ENCODE measurements at places on chromosomes 7 and 10. TPM values are rescaled to one million over a fixed set of nuclear protein-coding genes. Genes with fewer than 3 reads are reported as not detected.
A peak's percentile ranks its signal among the peaks of the same experiment; 100 is the strongest.

GRCh38 chr7:122352454-122352853 lies 47.9 kb upstream of the FEZF1 start:
- DNase-seq = no peak

GRCh38 chr10:70784471-70784870 lies 706 bp downstream of the TBATA start:
- DNase-seq = peak; percentile 73

DNA sequence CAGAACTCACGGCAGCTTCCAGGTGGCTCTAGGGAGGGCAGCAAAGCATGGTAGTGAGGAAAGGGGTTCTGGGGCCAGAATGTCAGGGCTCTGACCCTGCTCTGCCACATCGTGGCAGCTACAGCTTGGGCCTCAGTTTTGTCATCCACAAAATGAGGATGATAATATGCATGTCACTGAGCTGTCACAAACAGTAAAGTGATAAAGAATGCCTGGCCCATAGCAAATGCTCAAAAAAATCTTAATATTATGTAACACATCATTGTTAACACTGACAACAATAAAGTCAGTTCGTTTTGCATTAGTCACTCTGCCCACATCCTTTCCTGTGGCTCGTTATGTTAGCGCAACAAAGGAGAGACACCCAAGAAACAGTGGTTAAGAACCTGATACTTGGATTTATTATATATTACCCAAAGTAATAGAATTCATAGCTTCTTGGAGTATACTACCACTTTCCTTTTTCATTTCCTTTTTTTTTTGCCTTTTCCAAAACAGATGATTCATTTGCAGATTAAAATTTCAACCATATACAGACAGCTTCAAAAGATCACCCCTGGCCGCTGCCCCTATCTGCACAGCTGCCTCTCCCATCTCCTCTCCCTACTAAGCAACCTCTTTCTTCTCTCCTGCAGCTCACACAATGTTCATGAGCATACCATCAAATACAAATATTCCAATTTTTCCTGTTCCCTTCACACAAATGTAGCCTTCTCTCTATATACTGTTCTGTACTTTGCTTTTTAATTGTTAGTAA lies 45.5 kb upstream of the DDC start:
- no peak for DNase-seq

GRCh38 chr7:154984601-154985188 lies 18.2 kb downstream of the PAXIP1 start:
- DNase-seq = no peak

Gene GARS1
- total RNA-seq = 526 TPM

DNA sequence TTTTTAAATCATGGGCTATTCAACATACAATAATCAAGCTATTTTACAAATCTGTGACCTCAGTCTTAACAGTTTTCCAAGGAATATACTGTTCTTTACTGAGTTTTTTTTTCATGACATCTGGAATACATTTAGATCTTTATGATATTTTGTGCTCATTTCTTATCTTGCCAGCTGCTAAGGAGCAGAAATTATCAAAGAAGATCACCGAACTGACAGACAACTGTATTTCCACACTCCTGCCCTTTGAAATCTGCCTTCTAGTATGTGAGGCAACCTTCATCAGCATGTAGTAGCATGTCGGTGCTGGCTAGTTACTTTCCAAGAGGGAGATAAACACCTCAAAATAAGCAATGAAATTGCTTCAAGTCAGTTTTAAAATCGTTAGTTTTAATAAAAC lies 66.4 kb downstream of the NHLRC2 start:
- no peak for DNase-seq

GRCh38 chr7:19117091-19117869 lies at the start of gene TWIST1:
Gene TWIST1 (minus strand): TSS chr7:19117636. CDS start chr7:19117321, 315 bp downstream.
- peak; percentile 97 for DNase-seq

Gene VTI1A
- total RNA-seq = 34.7 TPM

Gene PDAP1
- total RNA-seq = 33.7 TPM

GRCh38 chr7:64959072-64959747 lies 31.6 kb downstream of the ZNF117 start:
- DNase-seq = no peak

GRCh38 chr10:18523025-18523424 lies 128.4 kb downstream of the NSUN6 start:
- DNase-seq = no peak

Gene RTKN2
- 8.0 TPM for total RNA-seq

DNA sequence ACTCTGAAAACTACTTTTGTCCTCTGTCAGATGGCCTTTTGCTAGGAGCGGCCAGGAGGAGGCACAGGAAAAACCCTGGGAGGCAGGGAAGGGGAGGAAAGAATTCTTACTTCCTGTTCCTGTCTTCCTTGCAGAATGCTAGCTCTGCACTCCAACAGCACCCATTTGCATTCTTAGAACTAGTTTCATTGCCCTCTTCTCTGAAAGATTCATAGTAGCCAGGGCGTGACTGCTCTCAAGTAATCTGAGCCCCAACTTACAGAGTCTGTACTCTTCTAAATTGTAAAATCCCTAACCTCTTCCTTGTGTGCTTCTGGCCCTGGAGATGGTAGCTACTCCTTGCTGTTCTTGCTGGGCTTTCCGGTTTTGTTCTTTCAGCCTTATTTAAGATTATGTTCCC lies 75.3 kb upstream of the STEAP1 start:
- DNase-seq = no peak

GRCh38 chr7:123190109-123190831 lies 9.5 kb downstream of the SLC13A1 start:
- DNase-seq = no peak

DNA sequence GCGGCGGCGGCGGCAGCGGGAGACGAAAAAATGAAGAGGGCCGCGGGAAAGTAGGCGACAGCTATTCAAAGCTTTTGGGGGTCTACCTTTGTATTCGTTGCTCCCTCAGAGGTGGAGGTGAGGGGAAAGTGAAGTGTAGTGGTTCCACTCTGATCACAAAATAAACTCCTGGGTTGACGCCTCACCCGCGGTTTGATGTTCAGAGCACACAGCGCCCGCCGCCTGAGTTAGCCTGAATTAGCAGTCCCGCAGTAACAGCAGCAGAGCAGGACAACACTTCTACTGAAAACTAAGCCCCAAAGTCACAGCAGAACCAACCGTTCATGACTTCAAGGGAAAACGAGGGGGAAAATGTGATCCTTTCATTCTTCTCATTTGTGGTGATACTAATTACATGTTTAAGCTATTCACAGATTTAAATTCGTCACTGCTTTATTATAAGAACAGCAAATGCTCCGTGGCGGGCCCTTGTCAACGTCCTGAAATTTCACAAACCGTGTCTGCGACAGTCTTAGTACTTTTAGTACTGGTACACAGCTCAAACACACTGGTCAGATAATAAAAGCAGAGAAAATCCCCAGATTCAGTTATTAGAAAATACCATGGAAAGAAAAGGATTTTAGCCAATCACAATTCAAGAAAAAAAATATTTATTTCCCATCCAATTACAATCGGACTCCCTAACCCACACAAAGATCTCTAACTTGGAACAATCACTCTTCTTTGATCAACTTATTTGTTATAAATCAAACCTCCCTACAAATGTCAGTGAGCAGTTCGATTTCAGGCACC lies 563 bp upstream of the JMJD1C start:
- peak; percentile 60 for DNase-seq

- no peak for DNase-seq
These were observed 114.9 kb upstream of the NANOS1 start for GRCh38 chr10:118914629-118915028.

GRCh38 chr10:113528876-113529275 lies 24.0 kb upstream of the HABP2 start:
- DNase-seq = peak; percentile 19

GRCh38 chr7:88041583-88041982 lies 107.5 kb downstream of the ADAM22 start:
- no peak for DNase-seq

GRCh38 chr10:132856869-132857524 lies 71.0 kb upstream of the NKX6-2 start:
- no peak for DNase-seq

GRCh38 chr7:24821045-24821753 lies 63.9 kb upstream of the GSDME start:
- peak; percentile 85 for DNase-seq

GRCh38 chr7:151686016-151686766 lies 166.5 kb upstream of the RHEB start:
- peak; percentile 56 for DNase-seq

Gene PRR15
- total RNA-seq = 1.1 TPM

Gene CTAGE4
- total RNA-seq = 0.36 TPM

DNA sequence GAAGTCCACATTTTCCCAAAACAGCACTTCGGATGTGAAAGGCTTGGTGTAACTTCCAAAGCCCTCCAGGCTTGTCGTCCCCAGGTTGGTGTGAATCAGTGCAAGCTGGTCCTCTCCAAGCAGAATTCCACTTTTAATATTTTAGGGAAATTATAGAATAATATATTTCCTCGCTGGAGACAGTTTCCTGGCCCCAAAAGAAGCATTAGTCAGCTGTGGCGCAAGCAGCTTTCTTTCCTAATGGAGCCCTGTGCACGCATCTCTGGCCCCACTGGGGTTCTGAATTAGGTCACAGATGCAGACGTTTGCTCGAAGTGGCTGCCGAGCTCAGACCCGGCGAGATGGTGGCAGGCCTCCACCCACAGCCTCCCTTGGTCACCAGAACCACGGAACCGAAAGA lies 33.3 kb upstream of the MNX1 start:
- DNase-seq = peak; percentile 93

GRCh38 chr7:66542528-66543269 lies 86.0 kb upstream of the KCTD7 start:
- peak; percentile 87 for DNase-seq

Gene PPP1R3C
- total RNA-seq = 73.4 TPM

GRCh38 chr10:119120413-119120867 lies 16.5 kb downstream of the DENND10 start:
- no peak for DNase-seq

DNA sequence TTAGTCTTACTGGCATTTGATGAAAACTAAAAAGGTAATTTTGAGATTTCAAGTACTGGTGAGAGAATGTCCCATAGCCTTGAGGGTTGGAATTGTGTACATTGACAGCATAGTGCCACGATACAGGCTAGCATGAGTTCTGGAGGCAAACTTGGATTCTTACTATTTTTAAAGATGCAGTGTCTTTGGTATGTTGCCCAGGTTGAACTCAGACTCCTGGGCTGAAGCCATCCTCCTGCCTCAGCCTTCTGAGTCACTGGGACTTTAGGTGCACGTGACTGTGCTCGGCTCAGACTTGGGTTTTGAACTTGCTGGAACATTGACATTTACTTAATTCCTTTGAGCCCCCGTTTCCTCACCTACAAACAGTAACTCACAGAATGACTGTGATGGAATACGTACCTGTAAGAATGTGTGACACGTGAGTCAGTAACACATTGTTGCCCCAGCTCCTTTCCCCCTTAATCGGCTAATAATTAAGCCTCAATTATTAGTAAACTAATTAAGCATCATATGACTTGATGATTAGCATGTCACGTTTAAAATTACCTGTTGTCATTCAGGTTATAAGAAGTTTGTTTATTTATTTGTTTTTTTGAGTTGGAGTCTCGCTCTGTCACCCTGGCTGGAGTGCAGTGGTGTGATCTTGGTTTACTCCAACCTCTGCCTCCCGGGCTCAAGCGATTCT lies 10.6 kb downstream of the DNAJB6 start:
- peak; percentile 90 for DNase-seq

DNA sequence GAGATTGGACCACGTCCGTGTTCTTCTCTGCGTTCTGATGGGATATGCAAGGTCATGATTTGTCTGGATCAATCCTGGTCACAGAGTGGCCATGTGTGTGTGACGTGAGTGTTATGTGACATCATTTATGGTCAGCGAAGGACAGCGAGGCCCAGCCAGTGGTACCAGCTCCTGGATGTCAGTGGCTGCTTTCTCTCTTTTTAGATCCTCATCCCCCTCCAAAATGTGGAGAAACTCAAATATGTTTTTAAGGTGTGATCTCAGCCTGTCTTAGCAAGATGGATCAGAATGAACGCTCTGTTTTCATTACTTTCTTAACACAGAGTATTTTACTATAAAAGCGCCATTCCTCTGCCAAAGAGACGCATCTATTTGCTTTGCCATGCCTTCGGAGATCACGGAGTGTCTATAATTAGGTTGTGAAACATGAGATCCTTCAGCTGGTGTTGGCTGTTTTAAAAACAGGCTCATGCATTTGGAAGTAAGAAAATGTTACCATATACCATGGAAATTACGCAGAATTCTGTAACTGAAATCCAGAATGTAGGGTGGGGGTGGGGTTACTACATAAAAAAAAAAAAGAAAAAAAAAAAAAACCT lies 245.5 kb upstream of the TCERG1L start:
- peak; percentile 15 for DNase-seq

- DNase-seq = peak; percentile 27
These were observed 243.0 kb downstream of the BICC1 start for GRCh38 chr10:58755677-58756076.

- no peak for DNase-seq
These were observed 12.0 kb downstream of the SEC24C start for GRCh38 chr10:73756183-73756582.

Gene ST8SIA6
- total RNA-seq = 0.88 TPM

Gene EVX1
- not detected for total RNA-seq

- no peak for DNase-seq
These were observed 49.4 kb downstream of the PYROXD2 start for GRCh38 chr10:98365406-98366061.

GRCh38 chr7:112802406-112802805 lies 12.2 kb upstream of the TMEM168 start:
- no peak for DNase-seq

DNA sequence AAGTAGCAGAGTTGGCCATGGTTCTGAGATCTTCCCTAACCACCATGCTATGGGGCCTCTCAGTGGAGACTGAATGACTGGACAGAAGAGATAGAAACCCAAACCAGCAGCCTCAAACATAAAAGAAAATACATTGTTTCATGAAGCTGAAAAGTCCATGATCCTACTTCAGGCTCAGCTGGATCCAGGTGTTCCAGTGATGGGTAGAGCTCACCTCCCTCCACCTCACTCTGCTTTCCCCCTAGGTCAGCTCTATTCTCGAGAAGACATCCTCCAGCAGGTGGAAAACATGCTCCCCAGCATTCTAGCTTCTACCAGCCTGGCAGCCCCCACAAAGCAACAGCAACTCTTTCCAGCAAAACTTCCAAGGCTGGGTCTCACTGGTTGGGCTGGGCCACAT lies 132.1 kb downstream of the OAT start:
- no peak for DNase-seq

DNA sequence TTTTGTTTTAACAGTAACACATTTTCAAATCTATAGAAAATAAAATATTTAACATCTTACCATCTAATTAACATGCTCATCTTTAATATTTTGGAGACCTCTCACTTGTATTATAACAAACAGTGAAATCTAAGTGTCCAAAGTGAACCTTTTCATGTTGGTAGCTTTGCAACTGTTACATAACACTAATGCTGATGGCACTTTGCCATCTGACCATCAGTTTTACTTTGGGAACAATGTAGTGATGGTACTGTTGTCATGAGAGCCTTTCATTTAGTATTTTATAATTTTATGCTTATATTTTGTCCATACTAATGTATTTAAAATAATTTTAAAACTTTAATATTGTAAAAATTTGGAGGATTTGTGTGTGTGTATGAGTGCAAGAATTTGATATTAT lies 1017.0 kb upstream of the KCND2 start:
- DNase-seq = no peak

Gene TMEM225B
- total RNA-seq = 0.29 TPM

DNA sequence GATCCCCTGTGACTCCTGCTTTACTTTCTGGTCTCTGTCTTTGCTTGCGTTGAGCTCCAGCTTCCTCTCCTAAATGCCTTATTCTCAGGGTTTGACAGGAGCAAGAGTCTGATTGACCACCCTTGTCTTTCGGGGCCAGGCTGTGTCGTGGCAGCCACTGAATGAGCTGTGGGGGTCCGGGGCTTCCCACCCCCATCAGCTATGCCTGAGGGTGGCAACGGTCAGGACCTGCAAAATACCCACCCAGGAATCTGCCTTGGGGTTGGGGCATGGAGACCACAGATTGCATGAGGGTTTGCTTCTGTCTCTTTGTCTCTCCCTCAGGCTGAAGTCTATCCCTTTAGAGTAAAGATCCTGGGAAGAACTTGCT lies 20.6 kb downstream of the SMKR1 start:
- DNase-seq = no peak

All from osteoblast (primary cell).